Activated T-helper 17 cell treated with anti-CD3 and anti-CD28 coated beads, Interleukin-2, amount 50 U/mL, for 72 hours (primary cell): ENCODE measurements at places on chromosomes 7 and 10.
A peak's percentile ranks its signal among the peaks of the same experiment; 100 is the strongest.

GRCh38 chr10:101282947-101283346, 53.7 kb upstream of the LBX1 start:
- ATAC-seq: no peak

GRCh38 chr7:24401628-24402593, 117.9 kb downstream of the NPY start:
- no peak for ATAC-seq

DNA sequence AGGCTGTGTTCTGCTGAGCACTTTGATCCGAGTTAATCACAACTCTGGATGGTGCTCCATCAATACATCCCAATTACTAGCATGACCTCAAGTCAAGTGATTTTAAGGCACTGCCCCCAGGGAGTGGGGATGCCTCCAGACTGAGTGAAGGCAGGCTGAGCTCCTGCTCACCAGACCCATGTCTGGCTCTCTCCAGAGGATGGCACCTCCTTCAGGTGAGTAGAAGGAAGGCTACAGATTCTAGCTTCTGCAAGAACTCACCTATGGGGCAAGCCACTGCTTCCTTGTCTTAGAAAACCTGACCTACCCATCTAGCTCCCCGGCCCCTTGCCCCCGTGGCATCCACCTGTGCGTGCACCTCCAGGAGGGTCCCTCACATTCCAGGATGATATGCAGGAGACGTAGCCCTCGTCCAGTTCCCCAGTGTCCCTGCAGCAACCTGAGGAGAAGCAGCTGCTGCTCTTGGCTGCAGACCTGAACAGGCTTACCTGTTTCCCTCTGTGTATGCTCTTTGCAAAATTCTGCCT, 390.3 kb downstream of the GRID1 start:
- ATAC-seq: no peak

GRCh38 chr10:60277656-60278055, 112.0 kb downstream of the ANK3 start:
- ATAC-seq: no peak

DNA sequence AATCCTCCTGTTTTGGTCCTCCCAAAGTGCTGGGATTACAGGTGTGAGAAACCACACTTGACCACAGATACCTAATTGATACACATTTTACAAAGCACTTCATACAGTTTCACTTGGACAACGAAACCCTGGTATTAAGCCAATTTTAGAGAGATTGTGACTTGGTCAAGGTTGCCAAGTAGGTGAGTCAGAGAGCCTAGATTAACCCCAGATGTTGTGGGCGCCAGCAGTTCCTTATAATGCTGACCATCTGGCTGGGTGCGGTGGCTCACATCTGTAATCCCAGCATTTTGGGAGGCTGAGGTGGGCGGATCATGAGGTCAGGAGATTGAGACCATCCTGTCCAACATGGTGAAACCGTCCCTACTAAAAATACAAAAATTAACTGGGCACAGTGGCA, 4.9 kb upstream of the PHKG1 start:
- ATAC-seq: peak; percentile 24

- no peak for ATAC-seq
Measured at GRCh38 chr7:94183891-94184290, 179.7 kb upstream of the BET1 start.

DNA sequence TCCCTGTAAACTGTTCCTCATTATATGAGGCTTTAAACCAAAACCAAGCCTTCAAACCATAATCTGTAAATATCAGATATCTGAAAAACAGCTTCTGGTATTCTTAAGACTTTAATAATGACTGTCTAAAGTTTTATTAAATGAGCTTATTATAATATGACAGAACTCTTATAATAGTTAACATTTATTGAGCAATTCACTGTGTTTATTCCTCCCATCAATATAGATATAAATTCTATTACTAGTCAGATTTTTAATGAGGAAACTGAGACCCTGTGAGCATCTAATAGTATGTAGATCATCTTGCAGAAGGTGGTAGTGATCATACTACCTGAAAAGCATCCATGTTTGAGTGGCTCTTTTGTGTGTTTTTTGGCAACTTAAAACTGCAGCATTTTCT, 45.1 kb downstream of the KIF11 start:
- no peak for ATAC-seq

DNA sequence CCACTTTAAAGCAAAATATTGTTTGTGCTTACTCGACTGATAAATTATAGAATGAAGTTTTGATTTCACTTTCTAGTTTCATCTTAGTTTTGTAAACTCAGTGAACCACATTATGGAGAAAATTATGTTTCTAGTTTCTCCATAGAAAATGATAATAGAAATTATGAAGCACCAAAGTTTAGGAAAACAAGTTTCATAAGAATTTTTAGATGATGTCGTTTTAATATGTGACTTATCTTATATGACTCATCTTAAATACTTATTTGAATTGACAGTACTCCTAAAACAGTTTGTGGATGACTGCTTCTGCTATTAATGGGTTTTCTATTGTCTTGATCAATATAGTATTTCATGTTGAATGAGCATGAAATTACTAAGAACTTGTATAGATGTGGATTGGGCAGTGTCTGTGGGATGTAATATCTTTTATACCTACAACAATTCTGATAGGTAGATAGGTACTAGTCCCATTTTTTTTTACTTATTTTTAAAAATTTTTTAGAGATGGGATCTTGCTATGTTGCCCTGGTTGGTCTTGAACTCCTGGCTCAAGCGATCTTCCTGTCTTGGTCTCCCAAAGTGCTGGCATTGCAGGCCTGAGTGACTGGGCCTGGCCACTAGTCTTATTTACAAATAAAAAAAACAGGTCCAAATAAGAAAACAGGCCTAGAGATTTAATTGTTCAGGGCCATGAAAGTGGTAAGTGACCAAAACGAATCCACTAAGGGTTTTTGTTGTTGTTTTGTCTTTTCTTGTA, 3.7 kb downstream of the HBP1 start:
- no peak for ATAC-seq

DNA sequence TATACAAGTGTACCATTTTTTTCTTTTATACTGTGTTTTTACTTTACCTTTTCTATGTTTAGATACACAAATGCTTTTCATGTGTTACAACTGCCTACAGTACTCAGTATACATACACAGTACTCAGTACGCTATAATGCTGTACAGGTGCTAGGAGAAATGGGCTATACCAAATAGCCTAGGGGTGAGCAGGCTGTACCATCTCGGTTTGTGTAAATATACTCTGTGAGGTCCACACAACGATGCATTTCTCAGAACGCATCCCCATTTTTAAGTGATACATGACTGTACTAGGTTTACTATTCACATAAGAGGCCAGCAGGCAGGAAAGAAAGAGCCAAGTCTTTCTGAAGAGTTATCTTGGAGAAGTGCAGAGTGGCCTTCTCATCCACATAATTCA, 426.4 kb upstream of the MTPN start:
- no peak for ATAC-seq

DNA sequence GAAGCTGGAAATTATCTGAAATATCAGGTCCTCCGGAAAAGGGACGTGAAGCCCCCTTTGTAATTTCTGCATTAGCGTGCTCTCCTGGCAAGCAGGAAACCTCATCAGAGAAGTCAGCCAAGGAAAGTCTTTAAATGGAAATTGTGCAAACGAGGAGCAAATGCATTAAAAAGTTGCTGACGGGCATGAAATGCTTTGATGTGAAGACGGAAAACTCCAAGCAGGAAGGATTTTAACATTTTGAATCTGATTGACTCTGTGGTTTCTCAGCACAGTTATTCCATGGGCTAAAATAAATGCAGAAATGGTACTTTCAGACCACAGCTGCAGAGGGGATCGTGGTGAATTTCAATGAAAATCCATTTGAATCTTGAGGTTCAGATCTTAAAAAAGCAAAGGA, 167.8 kb downstream of the AHR start:
- no peak for ATAC-seq

DNA sequence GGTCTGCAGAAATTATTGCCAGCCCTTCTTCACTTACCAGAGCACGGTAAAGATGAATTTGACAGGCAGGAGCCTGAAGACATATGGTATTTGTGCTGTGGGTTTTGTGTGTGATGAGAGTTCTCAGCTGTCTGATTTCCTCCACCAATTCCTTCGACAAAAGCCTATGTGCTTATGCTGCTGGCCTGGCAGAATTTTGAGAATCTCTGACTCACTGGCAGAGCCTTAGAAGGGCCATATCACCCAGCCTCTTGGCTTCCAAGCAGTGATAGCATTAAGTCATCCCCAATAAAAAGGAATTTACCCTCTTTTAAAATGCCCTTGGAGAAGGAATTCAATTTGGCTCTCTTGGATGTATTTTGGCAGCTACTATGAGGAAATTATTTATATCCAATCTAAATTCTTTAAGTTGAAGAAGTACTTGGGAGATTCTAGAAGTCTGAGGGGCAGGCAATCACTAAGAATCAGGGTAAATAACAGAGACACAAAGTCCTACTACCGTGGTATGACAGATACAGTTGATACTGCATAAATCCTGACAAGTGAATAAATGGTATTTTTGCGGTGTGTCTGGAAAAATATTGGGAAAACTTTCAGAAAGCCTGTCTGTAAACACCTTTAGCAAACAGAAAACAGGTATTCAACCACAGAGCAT, 68.6 kb upstream of the EFCAB10 start:
- ATAC-seq: no peak

DNA sequence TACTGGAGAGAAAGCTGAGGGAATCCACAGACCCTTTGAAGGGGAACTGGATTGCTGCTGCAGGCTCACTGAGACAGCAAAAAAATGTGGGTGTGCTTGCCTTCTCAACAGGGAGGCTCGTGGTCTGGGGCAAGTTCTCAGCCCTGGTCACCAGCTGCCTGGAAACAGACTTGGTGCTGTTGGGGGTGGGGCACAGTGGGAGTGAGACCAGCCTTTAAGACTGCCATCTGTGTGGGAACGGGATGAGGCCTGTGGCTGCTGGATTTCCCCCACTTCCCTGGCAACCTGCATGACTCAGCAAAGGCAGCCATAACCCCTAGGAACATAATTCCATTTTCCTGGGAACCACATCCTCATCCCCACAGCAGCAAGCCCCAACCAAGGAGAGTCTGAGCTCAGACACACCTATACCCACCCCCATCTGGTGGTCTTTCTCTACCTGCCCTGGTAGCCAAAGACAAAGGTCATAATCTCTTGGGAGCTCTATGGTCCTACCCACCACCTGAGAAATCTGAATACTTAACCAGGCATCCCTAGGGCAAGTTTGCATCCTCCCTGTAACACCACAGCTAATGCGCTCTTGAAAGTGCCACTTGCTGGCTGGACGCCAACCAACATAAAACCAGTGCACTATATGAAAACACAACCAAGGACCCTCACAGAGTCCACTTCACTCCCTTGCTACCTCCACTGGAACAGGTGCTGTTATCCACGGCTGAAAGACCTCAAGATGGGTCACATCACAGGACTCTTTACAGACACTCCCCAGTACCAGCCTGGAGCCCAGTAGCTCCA, 45.0 kb upstream of the TFEC start:
- no peak for ATAC-seq

GRCh38 chr10:22723343-22723779, 9.0 kb upstream of the PIP4K2A start:
- no peak for ATAC-seq

DNA sequence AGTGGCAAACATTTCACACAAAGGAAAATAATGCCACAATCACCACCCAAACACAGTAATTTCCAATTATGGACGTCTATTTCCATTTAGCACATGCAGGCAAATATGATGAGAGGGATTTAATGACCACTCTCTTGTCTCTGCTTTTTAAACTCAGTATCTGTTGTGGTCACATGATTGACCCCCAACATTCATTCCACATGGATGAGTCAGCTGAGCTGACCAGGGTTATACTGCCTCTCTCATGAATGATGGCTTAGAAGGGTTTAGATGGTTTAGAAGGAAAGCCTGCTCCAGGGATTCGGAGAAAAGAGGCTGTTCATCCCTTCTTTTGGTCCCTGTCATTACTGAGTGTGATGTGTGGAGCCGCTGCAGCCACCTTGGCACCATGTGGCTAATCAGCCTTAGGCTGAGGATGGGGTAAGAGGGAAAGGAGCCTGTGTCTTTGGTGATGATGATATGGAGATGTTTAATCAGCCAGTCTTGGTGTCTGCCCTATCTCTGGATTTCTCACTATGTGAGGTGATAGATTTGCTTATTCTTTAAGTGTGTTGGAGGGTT, 38.2 kb upstream of the JAKMIP3 start:
- no peak for ATAC-seq

- ATAC-seq: peak; percentile 91
Measured at GRCh38 chr7:157016352-157017041, 6.0 kb upstream of the MNX1 start.

DNA sequence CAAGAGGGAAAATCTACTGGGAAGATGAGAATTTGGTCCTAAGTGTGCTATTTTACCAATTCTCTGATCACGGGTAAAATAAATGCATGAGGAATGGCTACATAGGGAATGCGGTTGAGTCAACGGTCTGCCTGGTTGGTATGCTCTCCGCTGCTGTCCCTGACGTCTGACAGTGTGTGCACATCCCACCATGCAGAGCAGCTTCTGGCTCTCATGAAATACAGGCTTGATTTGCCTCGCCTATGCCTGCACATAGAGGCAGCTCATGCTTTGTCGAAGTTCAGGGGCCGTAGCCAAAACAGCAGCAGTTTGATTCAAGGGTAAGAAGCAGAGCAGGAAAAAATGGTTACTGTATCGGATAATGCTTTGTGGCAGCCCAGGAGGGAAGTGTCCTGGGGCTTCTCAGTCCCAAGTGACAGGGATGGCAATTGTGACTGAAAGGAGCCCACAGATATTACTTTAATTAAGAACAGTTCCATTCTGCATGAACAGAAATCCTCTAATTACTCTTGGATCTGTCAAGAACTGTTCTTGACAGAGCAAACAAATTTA, 268.4 kb upstream of the SLC26A5 start:
- no peak for ATAC-seq

DNA sequence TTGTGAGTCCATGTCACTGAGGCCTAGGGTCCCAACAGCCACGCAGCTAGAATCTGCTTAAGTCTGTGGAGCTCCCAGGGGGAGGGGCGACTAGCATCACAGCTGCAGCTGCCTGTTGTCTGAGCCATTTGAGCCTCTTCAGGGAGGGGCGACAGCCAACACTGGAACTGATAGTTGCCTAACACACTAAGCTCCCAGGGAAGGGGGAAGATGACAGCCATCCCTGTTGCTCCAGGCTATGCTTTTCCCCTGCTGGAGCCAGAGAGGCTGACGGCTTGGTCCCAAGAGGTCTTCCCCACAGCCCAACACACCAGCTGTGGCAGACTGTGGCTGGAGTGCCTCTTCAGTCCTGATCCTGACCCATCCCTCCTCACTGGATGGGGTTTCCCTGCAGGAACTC, 817.5 kb downstream of the NXPH1 start:
- ATAC-seq: no peak

DNA sequence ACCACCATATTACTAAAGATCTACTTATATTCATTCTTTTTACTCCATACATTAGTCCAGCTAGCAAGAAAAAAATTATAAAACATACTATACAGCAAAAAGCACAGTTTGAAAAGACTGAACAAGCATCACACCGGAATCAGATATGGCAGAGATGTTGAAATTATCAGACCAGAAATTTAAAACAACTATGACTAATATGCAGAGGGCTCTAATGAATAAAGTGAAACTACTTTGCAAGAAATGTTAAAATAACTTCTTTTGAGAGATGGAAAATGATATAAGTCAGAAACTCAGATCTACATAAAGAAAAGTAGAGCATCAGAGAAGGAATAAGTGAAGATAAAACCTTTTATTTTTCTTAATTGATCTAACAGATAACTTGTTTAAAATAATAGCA, 50.9 kb downstream of the SGCE start:
- ATAC-seq: no peak

GRCh38 chr10:112265745-112266144, 17.5 kb upstream of the TECTB start:
- no peak for ATAC-seq
